MM.1S (cell line): ENCODE measurements at places on chromosomes 3 and 15.

GRCh38 chr15:38532728-38533127 is 31.9 kb downstream of the RASGRP1 start:
- no peak overlapping the region for H3K4me3 ChIP-seq
- no peaks in the 10 kb centered on the region for H3K36me3 ChIP-seq
- H3K27me3 ChIP-seq, result no peaks in the 10 kb centered on the region
- H3K4me1 ChIP-seq, result no peaks in the 10 kb centered on the region
- DNase-seq, result no peak
- no peak overlapping the region for H3K27ac ChIP-seq

DNA sequence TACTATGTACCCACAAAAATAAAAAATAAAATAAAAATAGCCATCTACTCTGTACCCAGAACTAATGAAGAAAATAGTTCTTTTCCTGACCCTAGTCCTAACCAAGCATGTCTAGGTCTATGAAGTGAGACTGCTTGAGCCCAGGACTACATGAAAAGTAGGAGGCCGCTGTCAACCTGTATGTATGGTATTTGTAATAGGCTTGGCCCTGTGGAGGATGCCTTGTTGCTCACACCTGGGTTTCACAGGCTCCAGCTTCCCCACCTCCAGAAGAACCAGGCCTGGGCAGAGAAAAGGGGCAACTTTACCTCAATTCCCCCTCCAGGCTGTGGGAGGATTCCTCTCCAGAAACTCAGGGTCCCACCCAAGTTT is 6.8 kb upstream of the PKM start:
- H3K4me3 ChIP-seq, result no peak overlapping the region
- H3K36me3 ChIP-seq, result no peaks in the 10 kb centered on the region; the same call in 1 of the 2 replicates
- no peak overlapping the region for H3K27ac ChIP-seq
- H3K27me3 ChIP-seq, result no peaks in the 10 kb centered on the region
- no peak for DNase-seq

DNA sequence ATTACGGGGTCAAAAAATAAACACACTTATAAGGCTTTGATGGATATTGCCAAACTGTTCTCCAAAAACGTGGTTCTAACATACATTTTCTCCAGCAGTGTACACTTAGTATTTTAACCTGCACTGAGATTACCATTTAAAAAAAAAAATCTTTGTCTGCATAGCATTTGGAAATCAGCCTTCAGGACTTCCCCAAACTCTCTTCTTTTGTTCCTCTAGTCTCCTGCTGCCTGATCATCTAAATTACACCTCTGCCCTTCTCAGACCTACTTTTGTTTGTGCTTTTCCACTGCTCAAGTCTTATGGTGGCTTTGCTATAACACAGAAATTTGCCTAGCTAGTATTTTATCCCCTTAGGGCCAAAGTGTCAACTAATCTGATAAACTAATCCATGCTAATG is 3.8 kb downstream of the NCEH1 start:
- H3K36me3 ChIP-seq, result no peaks in the 10 kb centered on the region
- H3K27me3 ChIP-seq, result no peaks in the 10 kb centered on the region
- no peak overlapping the region for H3K4me3 ChIP-seq
- H3K4me1 ChIP-seq, result peaks cover 7% of the 10 kb centered on the region

DNA sequence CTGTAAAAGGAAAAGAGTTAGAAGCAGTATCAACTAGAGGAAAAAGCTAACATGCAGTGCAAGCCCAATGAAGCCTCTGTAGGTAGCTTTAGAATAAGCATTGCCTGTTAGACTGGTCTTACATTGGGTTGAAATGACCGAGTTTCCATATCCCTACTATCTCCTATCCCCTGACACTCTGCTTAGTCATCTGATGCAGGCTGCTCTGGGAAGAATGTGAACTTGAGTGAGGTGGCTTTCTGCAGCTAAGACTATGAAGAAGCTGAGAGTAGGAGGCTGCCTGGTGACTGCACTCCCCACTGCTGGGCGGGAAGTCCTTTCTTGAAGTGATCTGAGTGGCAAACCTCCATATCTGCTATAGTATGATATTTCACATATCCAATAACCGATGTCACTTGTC is 64.7 kb downstream of the OXSM start:
- H3K27ac ChIP-seq, result no peak overlapping the region
- H3K27me3 ChIP-seq, result no peaks in the 10 kb centered on the region
- no peaks in the 10 kb centered on the region for H3K36me3 ChIP-seq
- H3K4me3 ChIP-seq, result no peak overlapping the region

GRCh38 chr3:126292318-126293070 is 64.7 kb downstream of the KLF15 start:
- no peak for DNase-seq
- H3K4me3 ChIP-seq, result no peak overlapping the region
- no peak overlapping the region for H3K27ac ChIP-seq
- no peaks in the 10 kb centered on the region; the same call in 1 of the 2 replicates for H3K4me1 ChIP-seq
- no peaks in the 10 kb centered on the region for H3K27me3 ChIP-seq
